ENCODE measurements at places on chromosomes 1 and 21.

DNA sequence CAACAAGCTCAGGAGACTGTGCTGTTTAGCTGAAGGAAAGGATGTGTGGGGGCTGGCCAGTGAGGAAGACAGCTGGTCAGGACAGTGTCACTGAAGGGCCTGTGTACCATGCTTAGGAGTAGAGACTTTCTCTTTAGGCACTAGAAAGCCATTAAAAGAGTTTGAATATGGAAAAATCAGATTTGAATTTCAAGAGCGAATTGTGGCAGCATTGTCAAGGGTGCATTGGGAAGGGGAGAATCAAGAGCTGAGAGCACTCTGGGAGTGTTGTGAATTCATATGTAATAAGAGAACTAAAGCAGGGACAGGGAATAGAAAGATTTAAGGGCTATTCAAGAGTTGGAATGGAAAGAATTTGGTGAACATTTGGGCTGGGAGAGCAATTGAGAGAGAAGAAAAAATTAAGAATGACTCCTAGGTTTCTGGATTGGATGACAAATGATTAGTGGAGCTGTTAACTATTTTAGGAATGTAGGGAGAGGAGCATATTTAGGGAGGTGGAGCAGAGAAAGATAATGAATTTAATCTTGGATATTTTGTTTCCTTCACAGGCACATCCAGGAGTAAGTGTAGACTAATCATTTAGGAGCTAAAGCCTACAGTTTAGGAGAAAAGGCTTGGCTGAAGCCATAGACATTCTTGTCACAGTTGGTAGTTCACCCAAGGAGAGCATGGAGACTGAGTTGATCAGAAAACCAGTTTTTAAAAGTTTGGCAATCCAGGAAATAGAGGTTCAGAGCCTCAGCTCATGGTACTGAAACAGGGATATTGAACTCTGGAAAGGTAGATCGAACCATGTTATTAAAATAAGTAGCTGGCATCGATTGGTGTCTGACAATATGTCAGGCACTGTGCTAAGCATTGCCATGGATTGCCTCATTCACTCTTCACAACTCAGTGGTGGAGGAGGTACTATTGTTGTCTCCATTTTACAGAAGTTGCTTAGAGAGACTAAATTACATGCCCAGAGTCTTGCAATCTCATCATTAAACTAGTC lies 23.1 kb upstream of the TOR3A start:
- DNase-seq: no peak

GRCh38 chr1:22210636-22211035 lies 67.7 kb upstream of the WNT4 start:
- DNase-seq: no peak

DNA sequence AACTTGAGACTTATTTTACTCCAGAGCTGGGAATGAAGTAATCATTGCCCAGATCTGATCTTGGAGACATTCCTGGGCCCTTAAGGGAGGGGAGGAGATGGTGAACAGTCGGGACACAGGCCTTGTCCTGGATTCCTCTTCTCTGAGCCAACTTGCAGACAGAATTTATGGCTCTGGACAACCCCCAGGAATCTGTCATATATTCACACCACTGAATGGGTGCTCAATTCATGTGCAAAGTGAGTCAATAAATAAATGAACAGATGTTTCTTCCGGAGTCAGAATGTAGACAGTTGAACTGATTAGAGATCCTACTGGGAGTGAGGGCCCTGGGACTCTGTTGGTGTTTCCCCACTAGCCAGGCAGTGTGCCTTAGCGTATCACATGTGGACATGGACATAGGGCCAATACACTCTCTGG lies 2.6 kb downstream of the TUFT1 start:
- no peak for DNase-seq

DNA sequence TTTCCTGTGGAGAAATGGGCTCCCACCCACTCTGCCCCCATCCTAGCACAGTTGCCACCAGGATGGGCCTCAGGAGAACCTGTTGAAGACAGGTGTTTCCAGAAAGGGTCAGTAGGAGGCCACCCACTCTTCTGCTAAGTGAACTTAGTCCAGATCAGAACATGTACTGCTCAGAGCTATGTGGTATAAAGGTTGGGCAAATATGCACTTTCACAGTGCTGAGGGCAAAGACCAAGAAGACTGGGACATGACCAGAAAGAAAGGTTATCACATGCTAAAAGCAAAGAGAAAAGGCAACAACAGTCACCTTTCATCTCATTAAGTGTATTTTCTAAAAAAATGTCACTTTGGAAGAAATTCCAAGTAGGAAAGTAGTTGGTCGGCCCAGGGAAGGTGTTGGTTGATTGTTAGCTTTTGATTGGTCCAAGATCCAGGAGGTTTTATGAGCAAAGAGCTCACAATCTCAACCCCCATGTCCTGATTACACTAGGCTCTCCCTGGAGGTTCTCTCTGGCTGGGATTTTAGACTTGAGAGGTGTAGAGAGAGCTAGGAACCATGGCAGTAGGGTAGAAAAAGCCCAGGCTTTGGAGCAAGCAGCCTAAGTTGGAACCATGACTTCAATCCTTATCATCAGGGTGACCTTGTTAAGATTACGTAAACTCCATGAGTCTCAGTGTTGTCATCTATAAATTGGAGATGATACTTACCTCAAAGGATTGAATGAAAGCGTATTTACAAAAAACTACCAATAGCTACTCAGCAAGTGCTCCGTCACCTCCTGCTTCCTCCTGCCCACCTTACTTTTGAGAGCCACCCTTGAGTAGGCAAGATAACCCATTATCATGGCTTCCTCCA lies 102.6 kb downstream of the GLUL start:
- DNase-seq: no peak

DNA sequence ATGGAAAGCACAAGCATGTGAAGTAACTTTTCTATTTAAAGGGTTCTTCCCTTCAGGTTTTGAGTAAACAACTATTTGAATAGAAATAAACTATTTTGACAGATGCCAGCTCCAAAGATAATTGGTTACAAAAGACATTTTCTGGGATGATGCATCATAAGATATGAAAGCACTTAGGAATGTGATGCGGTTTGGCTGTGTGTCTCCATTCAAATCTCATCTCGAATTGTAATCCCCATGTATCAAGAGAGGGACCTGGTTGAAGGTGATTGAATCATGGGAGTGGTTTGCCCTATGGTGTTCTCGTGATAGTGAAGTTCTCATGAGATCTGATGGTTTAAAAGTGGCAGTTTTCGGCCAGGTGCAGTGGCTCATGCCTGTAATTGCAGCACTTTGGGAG lies 6.4 kb downstream of the DISP1 start:
- no peak for DNase-seq

DNA sequence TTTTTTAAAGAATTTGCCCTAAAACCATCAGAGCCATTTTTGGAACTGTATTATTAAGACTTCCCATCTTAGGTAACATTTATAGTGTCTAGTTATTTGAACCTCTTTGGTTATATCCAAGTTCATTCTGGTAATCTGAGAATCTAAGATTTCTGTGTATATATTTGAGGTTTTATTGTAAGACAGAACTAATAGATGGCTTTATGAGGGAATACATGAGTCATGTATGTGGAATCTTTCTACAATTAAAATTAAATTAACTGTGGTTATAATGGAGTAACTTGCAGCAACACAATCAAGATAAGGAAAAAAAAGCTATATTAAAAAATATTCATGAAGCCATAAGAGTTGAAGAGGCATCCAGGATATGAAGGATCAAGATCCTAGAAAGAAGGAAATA lies 92.1 kb downstream of the UBE2U start:
- no peak for DNase-seq

- DNase-seq: no peak
Observed at GRCh38 chr1:110245876-110246620, 35.9 kb downstream of the KCNC4 start.

DNA sequence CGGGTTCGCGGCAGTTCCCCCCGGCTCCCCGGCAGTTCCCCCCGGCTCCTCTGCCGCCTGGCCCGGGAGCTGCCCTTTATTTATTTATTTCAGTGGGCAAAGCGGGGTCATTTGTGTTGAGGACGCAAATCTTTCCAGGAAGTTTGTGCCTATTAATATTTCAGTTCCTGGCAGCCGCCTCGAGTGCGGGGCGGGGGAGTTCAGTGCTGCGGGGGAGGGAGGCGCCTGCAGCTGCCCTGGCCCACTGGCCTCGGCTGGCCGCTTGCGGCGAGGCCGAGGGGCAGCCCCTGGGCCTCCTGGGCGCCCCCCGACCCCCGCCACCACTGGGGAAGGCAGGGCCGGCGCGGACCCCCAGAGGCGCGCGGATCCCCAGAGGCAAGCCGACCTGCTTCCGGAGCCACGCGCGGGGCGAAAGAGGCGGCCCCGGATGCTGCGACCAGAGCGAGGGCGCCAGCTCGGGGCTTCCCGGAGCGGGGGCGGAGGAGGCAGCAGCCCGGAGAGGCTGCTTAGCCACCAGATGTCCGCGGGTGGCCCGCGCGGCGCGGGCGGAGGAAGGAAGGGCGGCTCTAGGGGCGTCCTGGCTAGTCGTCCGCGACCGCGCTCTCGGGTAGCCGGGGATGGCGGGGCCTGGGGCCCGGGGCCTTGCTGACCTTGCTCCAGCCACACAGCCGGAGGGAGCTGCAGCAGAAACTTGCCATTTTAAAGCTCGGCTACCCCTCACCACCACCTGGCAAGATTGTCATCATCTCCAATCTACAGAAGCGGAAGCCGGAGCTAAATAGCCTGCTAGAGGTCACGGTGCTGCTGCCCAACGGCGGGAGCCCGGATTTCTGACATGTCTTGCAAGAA lies 48.0 kb downstream of the H3-3A start:
- peak; percentile 60 for DNase-seq

Measured in activated CD4-positive, alpha-beta T cell treated with anti-CD3 and anti-CD28 coated beads for 24 hours (primary cell).